Aorta (tissue), 5 donors: ENCODE measurements at places on chromosomes 12 and 14. TPM values are rescaled to one million over a fixed set of nuclear protein-coding genes. Genes with fewer than 3 reads are reported as not detected.

Gene NFE2
- 3.3 TPM for total RNA-seq

DNA sequence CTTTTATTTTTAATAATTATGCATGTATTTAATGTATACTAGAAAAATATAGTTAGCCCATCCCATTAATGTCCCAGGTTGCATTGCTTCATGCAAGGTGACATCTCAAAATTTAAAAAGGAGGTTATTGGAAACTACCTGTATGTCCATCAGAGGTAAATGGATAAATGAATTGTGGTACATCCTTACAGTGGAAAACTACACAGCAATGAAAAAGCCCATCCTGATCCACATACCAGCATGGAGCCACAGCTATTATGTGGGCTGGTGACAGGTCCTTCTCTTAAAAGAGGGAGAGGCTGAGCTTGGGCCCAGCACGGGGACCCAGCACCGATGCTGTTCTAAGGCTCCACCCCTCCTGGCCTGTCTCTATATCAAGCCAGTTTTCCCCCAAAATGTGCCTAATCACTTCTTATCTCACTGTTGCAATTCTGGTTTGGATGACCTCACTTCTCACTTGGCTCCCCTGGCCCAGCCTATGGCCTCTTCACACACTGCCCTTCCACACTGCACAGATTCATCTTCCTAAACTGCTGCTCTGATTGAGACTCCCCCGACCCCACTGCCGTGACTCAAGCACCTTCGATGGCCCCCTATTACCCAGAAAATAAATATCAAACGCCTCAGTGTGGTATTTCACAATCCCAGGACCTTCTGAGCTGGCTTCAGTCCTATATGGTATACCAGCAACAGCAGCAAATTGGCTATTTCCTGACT, 97.1 kb upstream of the NCOR2 start:
- no peak for DNase-seq

GRCh38 chr12:99917711-99918402, 66.9 kb downstream of the ANKS1B start:
- DNase-seq = no peak

GRCh38 chr12:38875586-38876228, 29.7 kb downstream of the CPNE8 start:
- no peak for DNase-seq

Gene FITM1
- 0.75 TPM for total RNA-seq

Gene HHIPL1
- 7.7 TPM for total RNA-seq

Gene AMN
- 0.48 TPM for total RNA-seq

DNA sequence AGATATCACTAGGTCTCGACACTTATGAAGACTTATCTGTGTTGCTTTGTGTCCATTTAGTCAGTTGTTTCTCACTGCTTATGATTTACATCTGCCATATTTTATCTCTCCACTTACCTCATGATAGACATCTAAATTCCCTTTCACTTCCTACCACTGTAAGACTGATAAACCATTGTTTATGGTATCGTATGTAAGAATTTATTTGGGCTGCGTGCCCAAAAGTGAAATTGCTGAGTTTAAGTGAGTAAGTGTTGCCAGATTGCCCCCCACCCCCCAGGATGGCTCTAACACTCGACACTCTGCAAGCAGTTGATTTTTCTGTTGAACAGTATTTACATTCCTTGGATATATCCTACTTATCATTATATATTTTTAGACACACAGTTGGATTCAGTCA, 69.9 kb upstream of the MON2 start:
- DNase-seq = no peak

GRCh38 chr12:109988274-109988673, 7.9 kb downstream of the GIT2 start:
- DNase-seq = no peak

DNA sequence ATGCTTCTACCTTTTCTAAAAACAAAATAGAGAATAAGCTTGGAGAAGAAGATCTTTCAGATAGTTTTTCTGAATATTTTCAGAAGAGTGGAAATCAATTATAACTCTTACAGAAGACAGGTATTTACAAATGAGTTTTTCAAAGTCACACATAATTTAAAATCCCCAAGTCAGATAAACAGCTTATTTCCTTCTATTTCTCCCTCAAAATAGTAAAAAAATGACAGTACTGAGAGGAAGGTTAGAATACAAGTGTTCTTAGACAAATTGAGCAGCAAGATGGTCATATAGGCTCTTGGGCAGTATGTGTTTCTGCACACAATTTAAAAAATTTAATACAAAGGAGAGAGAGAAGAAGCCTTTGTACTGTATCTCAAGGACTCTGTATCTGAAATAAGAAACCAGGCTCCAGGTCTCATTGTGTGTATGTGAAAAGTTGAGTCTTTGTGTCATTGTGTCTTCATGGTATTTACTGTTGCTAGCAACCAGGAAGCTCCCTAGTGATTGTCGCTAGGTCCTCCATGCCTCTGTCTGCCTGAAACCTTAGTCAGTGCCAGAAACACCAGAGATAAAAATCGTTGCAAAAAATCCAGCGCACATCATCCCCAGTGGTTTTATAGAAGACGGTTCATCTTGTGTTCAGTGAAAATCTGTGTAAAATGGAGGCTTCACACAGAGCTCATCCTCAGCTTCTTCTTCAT, 12.9 kb upstream of the TUBA1A start:
- DNase-seq = no peak

- no peak for DNase-seq
Measured at GRCh38 chr12:88784166-88784565, 203.9 kb upstream of the KITLG start.

- DNase-seq = no peak
Measured at GRCh38 chr12:121620333-121620891, 5.9 kb upstream of the ORAI1 start.

Gene MTHFD1
- 44.6 TPM for total RNA-seq

Gene PYGL
- 78.6 TPM for total RNA-seq

Gene TIMELESS
- total RNA-seq = 4.0 TPM

DNA sequence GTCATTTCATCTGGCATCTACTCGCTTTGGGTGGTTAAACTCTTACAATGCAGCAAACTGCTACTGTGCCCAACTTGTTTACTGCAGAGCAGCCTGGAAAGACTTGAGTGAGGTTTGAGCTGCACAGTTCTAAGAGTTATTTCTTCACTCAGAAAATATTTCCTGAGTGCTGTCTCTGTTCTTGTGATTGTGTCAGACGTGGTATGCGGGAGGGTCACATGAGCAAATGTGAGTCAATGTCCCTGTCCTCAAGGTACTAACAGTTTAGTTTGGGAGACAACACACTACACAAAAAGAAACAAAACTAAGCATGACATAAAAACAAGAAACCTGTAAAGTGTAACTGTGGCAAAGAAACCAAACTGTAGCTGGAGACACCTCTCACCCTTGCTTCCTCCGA, 32.4 kb downstream of the FLVCR2 start:
- DNase-seq = no peak

DNA sequence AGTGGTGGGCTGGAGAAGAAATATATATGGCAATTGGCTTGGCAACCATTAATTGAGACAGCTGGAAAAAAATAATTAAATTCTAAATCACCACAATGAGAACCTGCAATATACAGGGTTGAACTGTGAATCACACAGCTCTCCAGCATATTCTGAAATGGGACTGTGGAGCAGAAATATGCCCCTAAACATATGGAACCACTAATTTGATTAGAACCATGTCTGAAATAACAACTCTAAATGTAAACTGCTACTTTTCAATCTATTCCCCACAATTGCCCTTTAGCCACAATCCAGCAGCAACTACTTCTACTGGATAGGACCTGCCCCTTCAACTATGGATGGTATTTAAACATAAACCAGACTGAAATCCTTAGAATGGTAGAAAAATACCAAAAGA, 330.4 kb downstream of the TRHDE start:
- no peak for DNase-seq

DNA sequence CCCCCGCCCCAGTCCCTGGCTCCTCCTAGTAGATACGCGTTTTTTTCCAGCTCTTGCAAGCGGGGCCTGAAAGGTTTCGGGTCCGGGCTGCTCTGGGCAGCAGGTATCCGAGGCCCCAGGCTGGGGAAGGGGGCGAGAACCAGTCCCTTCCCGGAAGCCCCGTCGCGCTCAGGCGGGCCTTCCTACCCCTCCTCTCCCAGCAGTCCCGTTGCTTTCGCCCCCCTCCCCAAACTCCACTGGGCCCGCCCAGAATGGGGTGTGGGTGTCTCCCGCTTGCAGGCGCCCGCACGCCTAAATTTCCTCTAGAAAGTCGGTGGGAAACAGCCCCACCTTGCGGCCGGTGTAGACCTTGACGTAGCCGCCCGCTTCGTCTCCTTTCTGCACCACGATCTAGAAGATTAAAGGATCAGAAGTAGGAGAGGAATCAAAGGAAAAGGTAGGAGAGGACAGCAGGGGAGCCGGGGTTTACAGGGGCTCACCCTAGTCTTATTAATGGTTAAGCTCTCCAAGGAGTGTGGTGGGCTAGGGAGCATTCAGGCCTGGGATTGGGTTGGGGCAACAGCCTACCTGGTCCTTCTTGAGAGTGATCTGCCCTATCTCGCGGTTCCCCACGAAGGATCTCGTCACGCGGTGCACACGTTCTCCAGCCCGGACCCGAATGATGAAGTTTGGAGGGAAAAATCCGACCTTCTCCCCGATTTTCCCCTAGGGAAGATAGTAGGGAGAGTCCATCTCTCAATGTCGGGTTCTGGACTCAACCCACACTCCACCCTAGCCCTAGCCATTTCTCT, 7.3 kb downstream of the STAC3 start:
- peak; percentile 95 for DNase-seq

GRCh38 chr14:58298477-58299400, at the start of gene ARID4A:
Gene ARID4A (plus strand): TSS chr14:58298555. CDS start chr14:58299855, 1,300 bp downstream.
- peak; percentile 90 for DNase-seq

DNA sequence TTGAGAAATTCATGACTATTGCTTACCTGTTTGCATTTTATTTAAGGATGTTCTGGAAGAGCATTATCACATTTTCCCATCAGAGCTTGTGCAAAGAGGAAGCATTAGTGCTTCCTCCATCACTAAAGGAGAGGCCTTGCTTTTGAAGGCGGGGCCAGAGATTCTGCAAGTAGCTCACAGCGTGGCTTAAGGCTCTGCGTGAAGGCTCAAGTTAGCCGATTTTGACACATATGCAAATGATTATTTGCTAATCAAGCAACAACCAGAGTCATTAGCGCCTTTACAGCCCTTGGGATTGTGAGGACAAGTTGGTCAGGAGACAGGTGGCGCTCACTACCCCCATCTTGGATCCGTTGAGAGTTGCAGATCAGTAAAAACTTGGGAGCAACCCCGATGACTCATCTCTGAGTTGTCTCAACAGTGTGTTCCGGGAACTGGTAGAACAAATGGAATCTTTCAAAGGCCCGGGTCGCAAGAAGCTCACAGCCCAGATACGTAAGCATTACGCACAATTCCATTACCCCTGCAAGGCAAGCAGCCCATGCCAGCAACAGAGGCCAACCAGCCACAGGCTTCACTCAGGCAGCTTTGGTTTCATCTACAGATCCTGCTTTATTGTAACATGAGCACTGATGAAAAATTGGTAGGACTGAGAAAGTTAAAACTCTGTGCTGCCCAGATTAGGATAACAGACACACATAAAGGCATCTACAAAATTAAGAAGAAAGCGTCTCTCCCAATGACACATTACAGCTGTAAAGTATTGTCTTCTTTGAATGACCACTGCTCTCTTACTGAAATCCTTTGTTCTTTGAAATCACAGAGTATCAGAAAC, 34.9 kb upstream of the SPTSSA start:
- DNase-seq = peak; percentile 87

Gene ACVRL1
- total RNA-seq = 53.6 TPM

Gene EXOC3L4
- total RNA-seq = 4.8 TPM

Gene KLRC3
- total RNA-seq = not detected

DNA sequence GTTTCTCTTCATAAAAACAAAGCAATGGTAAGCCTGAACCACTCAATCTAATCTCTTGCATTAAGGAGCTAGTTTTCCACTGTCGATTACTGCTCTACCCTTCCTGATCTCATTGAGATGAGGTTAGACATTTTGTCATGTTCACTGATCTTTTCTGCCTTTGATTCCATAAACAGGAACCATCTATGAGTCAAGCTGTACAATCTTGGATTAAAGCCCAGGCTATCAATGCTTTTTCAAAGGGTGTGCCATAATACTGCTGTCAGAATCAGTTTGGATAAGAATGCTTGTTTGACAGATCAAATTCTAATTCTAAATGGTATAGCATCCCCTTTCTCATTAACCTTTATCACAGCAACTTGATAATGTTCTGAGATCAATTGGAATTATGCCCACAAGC, 16.1 kb downstream of the GRIP1 start:
- no peak for DNase-seq

Gene KRT71
- total RNA-seq = not detected
